ENCODE measurements at places on chromosomes 16 and 17.
A peak's percentile ranks its signal among the peaks of the same experiment; 100 is the strongest.

DNA sequence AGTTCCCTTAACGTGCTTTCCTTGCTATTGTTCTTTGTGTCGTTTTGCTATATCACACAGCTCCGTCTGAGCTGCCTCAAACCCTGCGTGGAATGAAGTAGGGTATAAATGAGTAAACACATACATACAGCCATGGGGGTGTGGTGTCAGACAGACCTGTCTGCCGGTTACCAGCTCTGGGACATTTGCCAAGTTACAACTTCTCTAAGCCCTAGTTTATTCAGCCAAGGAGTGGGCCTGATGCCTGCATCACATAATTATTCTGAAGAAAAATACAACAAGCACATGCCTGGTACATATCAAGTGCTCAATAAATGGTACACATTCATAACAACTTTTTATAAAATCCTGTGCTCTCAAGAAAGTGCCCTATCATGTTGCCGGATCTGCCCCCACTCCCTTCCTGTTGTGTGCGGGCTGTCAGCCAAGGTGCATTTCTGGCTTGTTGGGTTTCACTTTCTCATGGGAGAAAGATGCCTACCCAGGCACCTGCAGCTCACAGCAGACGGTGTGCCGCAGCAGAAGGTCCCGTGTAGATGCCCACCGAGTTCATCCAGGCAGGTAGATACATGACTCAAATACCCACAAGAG lies 30.5 kb downstream of the SMPD3 start:
- DNase-seq: peak; percentile 89

DNA sequence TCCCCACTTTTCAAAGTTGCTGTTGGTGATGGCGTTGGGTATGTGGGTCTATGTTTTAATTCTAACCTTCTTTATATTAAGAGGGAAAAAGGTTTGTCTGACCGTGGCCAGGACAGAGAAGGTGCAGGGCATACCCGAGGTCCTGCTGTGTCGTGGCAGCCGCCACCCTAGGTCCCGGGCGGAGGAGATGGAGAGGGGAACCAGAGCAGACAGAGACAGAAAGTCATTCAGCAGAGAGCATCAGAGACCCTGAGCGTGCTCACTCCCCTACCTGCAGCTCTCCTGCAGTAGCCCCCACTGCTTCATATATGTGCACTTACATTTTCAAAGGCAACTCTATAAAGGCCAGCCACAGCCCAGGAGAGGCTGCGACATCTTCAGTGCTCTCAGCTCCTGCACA lies 327.2 kb upstream of the TNRC6C start:
- DNase-seq: peak; percentile 42

DNA sequence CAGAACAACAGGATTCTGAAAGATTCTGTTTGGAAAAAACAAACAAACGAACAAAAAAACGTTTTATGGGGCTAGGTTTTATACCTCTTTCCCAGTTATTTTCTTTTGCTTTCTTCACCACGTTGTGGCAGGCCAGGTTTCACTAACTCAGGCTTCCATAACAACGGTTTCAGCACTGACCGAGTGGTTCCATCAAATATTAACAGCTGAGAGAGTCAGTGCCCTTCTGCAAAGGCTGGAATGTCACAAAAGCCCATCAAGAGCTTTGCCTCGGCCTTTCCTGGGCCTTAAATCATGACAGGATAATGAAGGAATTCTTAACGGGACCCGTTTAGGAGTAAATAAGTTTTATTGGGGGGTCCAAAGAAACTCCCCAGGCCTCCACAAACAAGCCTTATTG lies 34.2 kb downstream of the MPHOSPH6 start:
- no peak for DNase-seq

DNA sequence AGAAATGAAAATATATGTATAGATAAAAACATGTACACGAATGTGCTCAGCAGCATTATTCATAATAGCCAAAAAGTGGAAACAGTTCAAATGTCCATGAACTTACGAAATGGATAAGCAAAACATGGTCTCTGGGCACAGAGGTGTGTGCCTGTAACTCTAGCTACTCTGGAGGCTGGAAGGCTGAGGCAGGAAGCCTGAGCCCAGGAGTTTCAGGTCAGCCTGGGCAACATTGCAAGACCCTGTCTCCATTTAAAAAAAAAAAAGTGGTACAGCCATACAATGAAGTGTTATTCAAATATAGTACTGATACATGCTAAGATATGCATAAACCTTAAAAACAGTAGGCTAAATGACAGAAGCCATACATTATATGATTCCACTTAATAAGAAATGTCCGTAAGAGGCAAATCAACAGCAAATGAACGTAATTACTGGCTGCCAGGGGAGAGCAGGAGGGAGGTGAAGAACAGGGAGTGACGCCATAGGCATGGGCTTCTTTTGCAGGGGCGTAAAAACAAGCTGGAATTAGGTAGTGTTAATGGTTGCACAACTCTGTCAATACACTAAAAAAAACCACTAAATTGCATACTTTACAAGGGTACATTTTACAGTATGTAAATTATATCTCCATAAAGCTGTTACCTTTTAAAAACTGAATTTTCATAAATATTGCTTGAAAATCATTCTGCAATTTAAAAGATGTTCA lies 87.2 kb upstream of the PLEKHM1 start:
- no peak for DNase-seq

DNA sequence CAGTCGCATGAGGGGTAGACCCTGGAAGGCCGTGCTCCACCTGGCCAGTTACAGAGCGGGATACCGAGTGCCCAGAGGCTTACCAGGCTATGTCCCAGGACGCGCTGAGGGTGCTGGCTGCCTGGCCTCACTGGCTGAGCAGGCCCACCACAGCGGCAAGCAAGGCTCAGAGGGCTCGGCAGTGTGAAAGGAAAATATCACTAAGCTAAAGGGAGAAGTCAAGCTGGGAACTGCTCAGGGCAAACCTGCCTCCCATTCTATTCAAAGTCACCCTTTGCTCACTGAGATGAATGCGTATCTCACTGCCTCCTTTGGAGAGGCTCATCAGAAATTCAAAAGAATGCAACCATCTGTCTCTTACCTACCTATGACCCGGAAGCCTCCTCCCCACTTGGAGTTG lies 37.4 kb downstream of the CCDC57 start:
- no peak for DNase-seq

DNA sequence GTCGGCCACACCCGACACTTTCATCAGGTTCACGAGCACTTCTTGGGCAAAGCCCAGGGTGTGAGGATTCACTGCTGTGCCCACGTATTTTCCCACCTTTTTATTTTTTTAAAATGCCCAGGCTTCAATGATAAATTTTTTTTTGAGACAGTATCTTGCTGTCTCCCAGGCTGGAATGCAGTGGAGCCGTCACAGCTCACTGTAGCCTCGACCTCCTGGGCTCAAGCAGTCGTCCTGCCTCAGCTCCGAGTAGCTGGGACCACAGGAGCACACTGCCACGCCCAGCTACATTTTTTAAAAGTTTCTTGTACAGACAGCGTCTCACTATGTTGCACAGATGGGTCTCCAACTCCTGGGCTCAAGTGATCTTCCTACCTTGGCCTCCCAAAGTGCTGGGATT lies 17.8 kb downstream of the UTS2R start:
- no peak for DNase-seq

DNA sequence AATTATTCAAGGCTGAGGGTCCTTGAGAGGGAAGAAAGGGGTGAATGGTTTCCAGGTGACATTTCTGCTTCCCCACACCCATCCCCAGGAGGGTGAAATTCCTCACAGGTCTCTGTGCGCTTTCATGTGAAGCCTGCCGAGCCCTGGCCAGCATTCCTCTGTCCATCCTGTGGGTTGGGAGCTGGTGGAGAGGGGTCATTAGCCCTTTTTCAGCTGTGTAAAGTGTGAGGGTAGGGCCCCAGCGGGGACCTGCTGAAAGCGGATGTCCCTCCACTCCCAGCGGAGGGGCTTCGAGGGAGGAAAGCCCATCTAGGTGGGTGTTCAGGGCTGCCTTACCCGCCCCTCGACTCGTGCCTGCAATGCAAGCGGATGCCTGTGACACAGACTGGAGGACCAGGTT lies 53.3 kb upstream of the DLX4 start:
- no peak for DNase-seq

DNA sequence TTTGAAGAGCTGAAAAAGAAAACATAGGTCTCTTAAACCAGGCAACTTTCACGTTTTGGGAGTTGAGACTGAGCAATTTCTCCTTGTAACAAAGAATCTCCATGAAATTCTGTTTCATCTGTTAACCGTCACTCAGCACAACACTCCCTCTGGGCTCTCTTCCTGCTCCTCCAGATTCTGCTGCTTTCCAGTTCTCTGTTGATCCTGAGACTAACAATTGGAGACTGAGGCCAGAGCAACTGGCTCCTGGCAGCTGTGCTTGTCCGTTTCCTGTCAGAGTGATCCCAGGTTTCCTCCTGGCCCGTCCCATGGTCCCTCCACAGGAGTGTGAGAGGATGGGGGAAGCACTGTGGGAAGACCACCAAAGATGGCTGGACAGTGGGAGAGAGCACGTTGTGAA lies 32.5 kb downstream of the IST1 start:
- no peak for DNase-seq

- DNase-seq: no peak
Observed at GRCh38 chr17:65173976-65174683, 37.0 kb downstream of the RGS9 start.

DNA sequence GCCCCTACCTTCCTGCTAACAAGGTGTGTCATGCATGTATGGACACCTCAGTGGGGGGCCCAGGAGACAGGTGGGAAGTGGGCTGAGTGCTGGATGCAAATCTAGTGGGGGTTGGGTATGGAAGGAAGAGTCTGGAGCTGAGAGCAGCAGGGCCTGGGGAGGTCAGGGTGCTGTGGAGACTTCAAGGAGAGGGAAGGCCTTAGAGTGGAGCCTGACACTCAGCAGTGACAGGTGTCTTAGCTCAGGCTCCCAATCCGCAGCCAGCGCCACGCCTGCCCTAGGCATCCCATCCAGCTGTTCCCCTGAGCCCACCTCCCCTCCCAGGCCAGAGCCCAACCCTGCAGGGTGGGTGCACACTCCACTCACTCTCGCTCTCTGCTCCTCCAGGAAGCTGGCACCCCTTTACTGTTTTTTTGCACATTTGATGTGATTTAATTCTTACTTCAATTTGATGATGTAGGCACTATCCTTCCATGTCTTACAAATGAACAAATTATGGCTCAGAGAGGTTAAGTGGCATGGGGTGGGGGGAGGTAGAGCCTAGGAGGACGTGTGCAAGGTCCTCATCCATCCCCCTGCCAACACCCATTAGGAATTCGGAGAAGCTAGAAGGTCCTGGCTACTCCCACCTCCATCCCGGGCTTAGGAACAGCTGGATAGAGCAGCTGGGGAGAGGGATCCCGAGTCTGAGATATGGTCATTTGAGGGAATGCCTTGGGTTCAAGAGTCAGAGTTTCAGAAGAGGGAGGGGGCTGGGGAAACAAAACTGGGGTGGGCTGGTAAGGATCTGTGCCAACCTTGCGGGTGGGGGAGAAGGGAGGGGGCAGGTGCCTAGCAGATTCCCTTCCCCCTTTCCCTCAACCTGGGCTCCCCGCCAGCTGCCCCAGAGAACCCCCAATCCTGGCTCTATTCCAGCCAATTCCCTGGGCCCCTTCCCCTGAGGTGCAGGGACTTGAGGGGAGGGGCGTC lies 2.1 kb downstream of the FAM171A2 start:
- no peak for DNase-seq

- no peak for DNase-seq
Observed at GRCh38 chr17:1750628-1751027, 8.0 kb downstream of the SERPINF2 start.

- no peak for DNase-seq
Observed at GRCh38 chr17:61442878-61443474, 9.2 kb upstream of the TBX4 start.

DNA sequence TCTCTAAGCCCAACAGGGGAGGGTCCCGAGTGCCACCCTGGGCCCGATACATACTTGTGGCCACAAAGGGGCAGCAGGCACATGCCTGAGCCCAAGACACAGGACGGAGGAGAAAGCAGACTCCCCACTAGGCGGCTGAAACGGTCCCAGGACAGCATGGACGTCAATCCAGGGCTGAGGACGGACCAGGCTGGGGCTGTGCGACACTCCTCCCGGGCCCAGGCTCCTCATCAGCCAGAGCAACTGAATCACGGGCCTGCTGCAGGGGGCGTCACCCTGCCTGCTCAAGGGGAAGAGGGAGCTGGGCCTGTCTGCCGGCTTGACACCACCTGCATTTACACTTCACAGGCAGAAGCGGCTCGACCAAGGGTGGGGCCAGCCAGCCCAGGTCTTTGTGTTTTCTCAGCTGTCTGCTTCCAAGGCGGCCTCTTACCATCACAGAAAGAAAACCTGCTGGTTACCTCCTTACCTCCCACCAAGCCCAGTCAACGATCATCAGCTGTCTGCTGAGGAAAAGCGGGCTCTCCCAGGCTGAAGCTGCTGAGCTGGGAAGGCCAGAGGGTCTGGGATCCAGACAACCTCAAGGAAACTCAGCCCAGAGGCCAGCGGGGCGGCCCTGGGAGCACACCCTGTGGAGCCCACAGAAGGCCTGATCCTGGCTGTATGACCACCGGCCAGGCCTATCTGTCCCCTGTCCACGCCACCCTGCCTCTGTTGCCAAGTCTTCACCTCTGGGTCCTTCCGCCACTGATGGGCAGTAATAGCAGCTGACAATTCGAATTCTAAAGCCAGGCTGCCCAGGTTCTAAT lies 26.4 kb downstream of the KIFC3 start:
- DNase-seq: no peak

DNA sequence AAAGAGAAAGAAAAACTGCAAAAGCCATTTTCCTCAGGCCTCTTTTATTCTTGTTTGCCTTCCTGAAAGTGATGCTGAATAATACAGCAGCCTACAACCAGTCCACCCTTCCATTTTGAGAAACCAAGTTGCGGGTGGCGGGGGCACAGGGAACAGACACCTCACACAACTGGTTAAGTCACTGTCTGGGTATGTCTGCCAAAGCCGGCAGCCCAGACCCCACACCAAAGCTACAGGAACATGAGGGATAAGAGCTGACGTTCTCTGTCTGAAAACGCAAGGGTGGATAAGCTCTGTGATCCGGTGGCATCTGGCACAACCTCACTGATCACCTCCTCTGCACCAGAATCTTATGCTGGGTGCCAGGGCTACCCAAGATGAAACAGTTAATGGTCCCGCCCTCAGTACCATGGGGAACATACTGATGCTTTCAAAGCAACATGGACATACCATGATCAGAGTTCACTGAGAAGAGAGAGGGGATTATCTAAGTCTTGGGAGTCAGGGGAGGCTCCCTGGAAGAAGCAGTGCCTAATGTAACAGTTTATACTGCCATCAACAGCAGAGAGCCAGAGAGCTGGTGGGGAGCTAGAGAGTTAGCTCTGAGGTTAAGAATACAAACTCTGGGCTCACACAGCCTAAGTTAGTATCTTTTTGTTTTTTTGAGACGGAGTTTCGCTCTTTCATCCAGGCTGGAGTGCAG lies 53.5 kb downstream of the ERCC4 start:
- DNase-seq: no peak

DNA sequence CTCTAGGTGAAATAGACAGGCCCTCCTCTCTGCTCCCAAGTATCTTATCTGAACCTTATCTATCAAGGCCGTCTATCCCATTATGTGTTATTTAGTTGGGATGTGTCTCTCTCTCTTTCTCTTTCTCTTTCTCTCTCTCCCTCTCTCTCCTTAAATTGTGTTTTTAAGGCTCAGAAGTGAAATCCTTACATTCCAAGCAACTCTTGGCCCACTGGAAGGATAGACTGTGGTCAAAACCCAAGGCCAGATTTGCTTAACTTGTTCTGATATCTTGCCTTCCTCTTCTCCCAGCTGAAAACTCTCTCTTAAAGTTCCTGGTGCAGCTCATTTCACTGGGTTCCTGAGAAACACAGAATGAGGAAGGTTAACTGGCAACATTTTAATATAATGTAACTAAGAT lies 14.7 kb downstream of the CDRT4 start:
- no peak for DNase-seq

Data from spleen (tissue), 13 donors.